Fibroblast of gingiva (primary cell): ENCODE measurements at places on chromosomes 12 and 14.
A peak's percentile ranks its signal among the peaks of the same experiment; 100 is the strongest.

DNA sequence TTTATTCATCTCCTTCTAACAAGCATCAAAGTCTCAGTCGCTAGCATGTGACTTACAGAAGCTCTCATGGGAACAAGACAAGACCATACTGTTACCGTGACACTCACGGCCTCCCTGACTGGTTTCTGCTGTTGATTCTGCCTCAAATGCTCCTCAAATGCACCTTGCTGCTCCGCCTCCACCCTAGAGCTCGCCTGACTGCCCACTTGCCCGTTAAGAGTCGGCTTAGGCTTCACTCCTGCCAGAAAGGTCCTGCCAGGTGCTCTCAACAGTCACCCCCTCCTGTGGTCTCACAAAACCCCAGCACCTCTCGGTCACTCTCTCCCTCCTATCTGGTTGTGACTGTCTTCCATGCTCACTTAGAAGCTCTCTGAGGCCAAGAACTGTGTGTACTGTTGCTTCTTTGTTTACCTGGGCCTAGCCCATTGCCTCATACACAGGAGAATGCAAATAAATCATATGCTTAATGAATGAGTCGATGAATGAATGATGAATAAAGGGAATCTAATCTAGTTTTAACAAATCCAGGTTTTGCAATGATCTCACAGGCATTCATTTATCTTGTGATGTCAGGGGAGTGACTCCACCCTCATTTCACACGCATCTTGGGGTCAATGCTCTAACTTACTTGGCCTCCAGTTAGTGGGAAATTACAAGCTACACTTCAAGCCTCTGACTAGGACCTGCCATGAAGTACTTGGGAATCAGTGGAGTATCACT, 41.3 kb downstream of the SSH1 start:
- DNase-seq, result no peak

DNA sequence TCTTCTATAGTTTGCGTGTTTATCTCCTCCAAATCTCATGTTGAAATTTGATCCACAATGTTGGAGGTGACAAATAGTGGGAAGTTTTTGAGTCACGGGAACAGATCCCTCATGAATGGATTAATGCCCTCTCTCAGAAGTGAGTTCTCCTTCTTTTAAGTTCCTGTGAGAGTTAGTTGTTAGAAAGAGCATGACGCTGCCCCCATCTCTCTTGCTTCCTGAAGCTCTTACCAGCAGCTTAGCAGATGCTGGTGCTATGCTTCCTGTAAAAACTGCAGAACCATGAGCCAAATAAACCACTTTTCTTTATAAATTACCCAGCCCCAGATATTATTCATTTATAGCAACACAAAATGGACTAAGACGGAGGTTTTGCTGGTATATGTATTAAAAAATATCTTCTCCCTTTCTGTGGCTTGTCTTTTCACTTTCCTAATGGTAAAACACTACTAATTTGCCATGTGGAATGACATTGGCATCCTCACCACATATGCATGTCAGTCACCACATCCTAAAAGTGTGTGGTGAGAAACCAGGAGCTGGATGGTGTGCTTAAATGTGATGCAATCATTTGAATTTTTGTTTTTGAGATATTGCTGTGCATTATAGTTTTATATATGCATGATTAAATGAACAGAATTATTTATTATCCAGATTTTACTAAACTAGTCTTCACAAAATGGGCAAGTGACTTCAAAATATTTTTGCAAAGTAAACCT, 449.3 kb downstream of the ADAMTS20 start:
- no peak for DNase-seq

DNA sequence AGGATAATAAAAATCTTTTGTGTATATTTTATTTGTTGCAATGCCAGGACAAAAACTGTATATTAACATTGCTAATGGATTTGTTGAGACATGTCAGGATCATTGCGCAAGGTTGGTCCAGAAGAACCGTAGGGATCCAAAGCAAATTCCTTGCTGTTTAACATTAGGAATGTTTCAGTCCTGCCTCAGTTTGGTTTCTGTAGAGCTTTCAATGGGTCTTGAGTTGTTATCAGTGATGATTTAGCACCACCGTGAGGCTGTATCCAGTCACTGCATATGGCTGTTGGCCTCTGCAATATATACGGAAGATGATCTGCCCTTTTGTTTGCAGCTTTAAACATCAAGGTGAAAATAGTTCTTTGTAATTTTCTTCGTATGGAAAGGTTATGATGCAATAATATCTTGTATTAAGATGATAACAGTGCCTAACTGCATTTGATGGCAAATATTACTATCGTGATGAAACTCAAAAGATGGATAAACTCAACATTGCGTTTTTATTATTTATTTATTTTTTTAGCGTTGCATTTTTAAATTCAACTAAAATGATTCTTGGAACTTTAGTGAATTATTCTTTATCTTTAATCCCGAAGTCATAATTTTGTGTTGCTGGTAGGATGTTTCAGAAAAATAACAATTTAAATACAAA, 231.2 kb downstream of the AKAP6 start:
- DNase-seq, result peak; percentile 73

GRCh38 chr12:10381928-10382628, 7.8 kb downstream of the KLRK1 start:
- no peak for DNase-seq

GRCh38 chr14:34355584-34356263, 106.3 kb downstream of the SPTSSA start:
- peak; percentile 84 for DNase-seq

DNA sequence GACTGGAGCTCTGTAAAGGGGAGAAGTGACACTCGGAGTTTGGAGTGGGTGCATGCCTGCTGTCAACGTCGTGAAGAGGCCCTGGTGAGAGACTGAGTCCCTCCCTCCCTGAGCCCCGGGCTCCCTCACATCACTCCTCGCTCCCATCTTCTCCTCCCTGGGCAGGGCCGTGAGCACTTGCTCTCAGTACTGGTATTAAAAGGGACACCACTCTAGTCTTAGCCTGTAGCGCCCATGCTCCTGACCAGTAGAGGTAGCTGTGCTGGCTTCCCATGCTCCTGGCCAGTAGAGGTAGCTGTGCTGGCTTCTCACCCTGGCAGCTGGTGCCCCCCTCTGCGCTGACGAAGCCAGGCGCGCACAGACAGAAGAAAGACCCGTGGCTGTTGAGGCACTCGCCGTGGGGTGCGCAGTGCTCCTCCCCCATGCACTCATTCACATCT, 14.7 kb downstream of the ISCA2 start:
- no peak for DNase-seq

- peak; percentile 96 for DNase-seq
Observed at GRCh38 chr14:77033622-77034589, 5.4 kb upstream of the IRF2BPL start.

DNA sequence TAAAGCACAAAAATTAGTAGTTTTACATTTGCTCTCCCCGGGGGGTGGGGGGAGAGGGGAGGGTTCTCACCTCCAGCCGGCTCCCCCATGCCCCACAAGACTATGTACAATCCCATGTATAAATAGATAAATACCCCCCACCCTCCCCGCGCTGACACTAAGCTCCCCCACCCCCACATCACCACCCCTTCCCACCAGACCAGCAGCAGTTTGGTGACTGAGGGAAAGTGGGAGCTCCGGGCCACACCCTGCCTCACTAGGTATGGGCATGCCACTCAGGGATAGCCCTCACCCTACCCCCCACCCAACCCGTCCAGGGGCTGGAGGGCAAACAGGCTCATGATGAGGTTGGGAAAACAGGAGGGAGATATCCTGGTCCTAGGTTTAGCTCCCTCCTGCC, 1.9 kb upstream of the PRKAG1 start:
- no peak for DNase-seq

DNA sequence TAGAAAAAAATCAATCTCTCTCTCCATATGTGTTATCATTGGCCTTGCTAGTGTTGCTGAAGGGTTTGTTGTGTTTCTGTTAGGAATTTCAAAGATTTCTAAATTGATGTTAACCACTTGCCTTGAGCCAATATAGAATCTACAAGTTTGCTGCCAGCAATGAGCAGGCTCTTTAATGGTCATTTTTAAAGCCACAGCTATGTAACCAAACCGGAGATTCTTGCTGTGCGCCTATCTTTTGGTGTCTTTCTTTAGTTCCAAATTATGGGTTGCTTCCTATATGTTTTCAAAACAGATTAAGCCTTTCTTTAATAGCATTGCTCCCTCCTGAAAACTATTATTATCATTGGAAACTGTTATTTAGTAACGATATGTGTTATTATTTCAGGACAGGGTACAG, 545.7 kb downstream of the DIO2 start:
- DNase-seq, result no peak

DNA sequence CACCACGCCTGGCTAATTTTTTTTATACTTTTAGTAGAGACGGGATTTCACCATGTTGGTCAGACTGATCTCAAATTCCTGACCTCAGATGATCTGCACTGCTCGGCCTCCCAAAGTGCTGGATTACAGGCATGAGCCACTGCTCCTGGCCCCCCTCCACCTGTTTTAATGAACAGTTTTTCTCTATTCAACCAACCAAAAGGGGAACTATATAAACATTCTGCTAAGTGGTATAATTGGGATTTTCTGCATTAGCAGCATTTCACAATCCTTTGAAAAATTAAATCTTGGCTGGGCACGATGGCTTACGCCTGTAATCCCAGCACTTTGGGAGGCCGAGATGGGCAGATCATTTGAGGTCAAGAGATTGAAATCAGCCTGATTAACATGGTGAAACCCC, 44.8 kb downstream of the KNTC1 start:
- no peak for DNase-seq

- no peak for DNase-seq
Observed at GRCh38 chr12:107135177-107135576, 41.8 kb upstream of the CRY1 start.

- DNase-seq, result peak; percentile 47
Observed at GRCh38 chr12:121964813-121965643, 46.6 kb downstream of the CFAP251 start.

- DNase-seq, result no peak
Observed at GRCh38 chr12:120834489-120835303, 69.5 kb downstream of the SPPL3 start.

DNA sequence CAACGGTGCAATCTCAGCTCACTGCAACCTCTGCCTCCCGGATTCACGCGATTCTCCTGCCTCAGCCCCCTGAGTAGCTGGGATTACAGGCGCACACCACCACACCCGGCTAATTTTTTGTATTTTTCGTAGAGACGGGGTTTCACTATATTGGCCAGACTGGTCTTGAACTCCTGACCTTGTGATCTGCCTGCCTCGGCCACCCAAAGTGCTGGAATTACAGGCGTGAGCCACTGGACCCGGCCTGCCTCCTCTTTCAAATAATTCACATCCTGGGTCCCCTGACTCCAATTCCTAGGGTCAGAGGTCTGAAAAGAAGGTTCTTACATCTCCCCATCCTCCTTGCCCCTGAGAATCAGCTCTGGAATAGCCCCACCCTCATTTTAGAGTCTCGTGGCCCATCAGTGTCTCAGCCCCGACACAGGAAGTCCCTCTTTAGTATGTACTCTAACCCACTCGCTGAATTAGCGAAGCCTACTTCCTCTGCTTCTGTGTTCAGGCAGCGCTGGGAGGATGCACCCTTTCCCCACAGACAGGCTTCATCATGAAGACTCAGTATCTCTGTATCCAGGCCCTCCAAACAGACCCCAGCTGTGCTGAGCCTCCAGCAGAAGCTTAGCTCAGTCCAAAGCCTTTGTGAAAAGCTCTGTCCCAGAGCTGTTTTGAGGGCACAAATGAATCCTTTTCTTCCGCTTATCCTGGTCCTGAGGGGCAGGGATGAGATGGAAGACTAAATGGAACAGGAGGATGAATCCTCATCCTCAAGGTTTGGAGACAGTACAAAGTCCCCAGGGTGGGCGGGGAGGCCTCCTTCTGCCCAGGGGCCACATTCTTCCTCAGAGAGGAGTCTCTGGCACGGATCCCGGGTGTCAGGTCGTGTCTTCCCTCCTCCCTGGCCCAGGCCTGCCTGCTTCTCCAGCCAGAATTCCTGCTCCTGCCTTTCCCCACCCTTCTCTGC, 3.5 kb downstream of the LPAR5 start:
- no peak for DNase-seq

- DNase-seq, result no peak
Observed at GRCh38 chr14:103186909-103187586, 63.8 kb downstream of the TNFAIP2 start.

- DNase-seq, result no peak
Observed at GRCh38 chr12:61993734-61994345, 266.4 kb upstream of the USP15 start.

DNA sequence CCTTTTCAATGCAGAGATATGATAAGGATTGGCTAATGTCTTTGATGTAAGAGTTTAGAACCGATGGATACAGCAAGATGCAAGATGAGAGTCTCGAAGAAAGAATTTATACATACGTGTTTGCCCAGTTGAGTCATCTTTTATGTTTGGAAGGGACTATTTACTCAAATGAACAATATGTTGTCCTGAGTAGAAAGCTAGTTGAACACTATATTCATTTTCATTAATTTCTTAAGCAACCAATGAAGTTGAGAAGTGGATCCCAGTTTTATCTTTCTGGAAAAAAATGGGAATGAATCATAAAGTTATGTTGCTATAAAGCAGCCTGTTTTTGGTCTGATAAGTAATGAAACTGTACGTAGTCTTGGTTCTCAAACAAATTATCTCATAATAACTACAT, 1431.7 kb upstream of the FLRT2 start:
- no peak for DNase-seq

GRCh38 chr12:100706033-100706432, 88.5 kb upstream of the ANO4 start:
- peak; percentile 57 for DNase-seq

DNA sequence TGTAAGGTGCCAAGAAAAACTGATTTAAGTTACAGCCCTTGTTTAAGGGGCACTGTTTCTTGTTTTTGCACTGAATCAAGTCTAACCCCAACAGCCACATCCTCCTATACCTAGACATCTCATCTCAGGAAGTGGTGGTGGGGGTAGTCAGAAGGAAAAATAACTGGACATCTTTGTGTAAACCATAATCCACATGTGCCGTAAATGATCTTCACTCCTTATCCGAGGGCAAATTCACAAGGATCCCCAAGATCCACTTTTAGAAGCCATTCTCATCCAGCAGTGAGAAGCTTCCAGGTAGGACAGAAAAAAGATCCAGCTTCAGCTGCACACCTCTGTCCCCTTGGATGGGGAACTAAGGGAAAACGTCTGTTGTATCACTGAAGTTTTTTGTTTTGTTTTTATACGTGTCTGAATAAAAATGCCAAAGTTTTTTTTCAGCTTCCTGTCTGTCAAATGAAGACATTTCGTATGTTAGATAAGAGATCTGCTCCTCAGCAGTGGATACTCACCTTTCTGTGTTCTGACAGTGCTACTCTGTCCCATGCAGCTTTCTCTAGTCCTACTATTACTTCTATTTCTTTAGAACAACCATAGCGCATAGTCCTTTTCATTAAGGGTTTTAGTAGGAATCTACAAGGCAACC, 1.2 kb upstream of the PA2G4 start:
- DNase-seq, result no peak

- peak; percentile 54 for DNase-seq
Observed at GRCh38 chr12:27861428-27862167, 81.6 kb upstream of the MANSC4 start.

DNA sequence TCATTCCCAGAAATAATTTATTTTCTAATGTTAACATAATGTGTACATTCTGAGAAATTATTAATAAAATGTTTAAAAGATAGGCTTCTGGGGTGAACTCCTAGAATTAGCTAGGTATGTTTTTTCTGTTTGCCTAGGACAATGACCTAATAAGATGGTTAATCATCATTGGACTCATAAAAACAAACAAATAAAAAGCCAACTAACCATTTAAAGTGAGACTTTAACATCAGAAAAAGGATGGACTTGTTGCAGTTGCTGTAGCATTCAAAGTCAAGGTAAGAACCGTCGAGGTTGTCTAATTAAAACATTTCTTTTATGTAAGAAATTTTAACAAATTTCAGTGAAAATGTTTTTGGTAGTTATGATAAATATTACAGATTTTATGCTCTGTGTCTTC, at the start of gene SLCO1B3:
Gene SLCO1B3 (plus strand): TSS at position 219 of the 400 bp plus-strand sequence. CDS start 5,034 bp downstream, outside the sequence.
- no peak for DNase-seq
